ENCODE measurements at places on chromosomes 6 and 20. TPM values are rescaled to one million over a fixed set of nuclear protein-coding genes. Genes with fewer than 3 reads are reported as not detected.

The C6orf58 gene
- total RNA-seq, result not detected

DNA sequence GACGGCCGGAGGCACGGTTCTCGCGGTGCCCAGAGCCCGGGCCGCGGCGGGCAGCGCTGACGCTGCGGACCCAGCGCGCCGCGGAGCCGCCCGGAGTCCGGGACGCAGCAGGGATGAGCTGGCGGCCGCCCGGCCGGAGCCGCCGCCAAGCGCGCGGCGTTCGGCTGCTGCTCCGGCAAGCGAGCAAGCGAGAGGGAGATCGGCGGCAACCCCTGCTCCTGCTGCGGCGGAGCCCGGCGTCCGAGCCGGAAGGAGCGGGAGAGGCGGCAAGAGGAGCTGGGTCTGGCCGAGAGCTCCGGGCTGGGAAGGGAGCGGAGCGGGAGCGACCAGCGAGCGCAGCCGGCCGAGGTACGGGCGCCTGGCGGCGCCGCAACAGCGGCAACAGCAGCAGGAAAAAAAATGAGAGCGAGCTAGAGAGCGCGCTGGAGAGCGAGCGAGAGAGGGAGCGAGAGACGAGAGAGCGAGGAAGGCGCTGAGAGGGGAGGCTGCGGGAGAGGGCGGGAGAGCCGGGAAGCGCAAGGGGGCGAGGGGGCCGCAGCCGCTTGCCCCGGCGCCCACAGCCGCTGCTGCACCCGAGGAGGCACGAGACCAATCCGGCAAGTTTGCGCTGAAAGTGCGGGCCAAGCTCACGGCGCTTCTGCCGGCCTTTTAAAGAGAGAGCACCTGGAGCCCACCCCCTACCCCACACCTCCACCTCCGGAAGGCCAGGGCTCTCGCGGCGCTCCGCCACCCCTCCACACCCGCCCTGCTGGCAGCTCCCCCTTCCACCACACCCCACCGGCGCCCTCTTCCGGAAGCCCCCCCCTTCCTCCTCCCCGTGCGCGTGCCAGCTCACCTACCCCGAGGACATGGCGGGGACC, 496 bp downstream of the GRM4 start:
- DNase-seq, result peak; percentile 54

GRCh38 chr6:53922539-53922981, 127.8 kb downstream of the LRRC1 start:
- DNase-seq, result no peak

- no peak for DNase-seq
These were observed 7.1 kb downstream of the IP6K3 start for GRCh38 chr6:33739571-33739970.

GRCh38 chr20:32201977-32202363, 5.6 kb downstream of the PLAGL2 start:
- no peak for DNase-seq

Measured in kidney (tissue), 22 donors.